ENCODE measurements at places on chromosomes 6 and 20.

DNA sequence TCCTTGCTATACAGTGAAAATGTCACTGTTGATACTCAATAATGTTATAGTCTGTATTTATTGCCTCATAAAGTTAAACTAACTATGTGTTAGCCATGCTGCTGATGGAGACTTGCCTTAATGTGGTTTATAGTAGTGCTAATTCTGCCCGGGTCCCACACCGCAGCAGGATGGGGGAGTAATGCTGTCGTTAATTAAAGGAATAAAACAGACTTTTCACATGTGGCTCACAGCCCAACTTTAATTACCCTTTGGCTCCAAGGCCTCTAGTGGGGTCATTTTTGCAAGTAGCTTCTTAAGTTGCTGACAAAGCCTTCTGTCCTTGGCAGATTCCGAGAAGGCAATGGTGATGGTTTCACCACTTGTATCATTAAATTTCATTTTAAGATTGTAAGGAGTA, 634.3 kb downstream of the TBC1D32 start:
- no peak for DNase-seq

DNA sequence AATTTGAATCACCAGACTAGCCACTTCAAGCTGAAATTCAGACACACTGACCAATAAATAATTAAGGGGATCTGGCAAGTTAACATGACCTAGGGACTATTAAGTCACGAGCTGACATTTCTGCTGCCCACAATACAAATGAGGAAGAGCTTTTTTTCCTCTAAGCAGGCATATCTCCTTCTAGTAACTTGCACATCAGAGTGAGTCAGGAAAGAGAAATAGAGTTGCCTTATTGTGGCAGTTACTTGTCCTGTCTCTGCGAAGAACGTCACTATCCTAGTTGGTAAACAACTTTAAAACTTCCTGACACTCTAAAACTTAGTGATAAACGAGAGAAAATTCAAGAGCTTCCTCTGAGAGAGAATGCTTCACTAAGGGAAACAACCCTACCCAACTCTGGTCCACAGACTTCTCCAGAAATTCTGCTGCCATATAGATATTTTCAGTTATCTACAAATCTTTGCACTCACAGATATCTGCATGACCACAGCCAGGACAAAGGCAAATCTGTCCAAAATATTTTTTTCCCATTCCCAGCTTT, 4.2 kb downstream of the PLA2G7 start:
- DNase-seq = no peak

GRCh38 chr20:4234128-4234527, 218.8 kb upstream of the RNF24 start:
- DNase-seq = no peak

DNA sequence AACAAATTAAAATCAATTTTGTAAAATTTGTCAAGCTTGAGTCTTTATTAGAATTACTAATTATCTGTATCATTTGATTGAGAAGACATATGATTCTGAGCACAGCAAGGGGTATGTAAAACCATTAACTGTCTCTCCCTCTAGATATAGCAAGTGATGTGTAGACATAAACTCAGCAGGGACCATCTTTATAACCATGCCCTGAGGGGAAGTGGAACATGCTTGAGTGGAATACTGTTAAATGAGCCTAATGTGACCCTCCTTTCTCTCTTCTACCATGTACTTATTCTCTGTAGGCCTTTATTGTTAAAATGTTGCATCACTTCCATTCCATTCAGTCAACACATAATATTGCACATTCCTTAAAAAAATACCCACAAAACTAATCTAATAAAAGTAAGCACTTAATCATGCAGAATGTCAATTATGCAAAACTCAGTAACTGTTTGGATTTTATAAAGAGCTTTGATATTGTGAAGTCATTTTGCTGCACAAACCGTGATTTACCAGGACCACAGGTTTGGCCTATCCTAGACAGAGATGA, 896.6 kb upstream of the MANEA start:
- DNase-seq = no peak

DNA sequence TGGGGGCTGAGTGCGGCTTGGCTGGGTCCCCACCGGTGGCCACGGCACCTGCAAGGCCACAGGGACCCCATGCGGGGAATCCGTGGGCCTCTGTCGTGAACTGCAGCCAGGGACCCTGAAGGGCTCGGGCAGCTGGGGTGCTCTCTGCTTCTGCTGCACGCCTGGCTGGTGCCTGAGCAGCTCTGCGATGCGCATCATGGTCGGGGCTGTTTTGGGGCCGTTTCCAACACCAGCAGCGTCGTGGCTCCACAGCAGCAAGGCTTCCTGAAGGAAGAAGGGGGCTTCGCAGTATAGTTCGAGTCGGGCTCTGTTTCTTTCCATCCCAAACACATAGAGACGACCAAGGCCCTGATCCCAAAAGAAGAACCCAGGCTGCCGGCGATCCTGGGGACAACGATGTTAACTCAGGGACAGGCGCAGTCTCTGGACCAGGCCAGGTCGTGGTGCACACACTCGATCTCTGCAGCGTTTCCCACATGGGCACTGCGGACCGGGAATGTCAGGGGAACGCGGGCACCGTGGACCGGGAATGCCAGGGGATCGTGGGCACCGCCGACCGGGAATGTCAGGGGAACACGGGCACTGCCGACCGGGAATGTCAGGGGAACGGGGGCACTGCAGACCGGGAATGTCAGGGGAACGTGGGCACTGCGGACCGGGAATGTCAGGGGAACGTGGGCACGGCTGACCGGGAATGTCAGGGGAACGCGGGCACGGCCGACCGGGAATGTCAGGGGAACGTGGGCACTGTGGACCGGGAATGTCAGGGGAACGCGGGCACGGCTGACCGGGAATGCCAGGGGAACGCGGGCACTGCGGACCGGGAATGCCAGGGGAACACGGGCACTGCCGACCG, 36.8 kb upstream of the BHLHE23 start:
- DNase-seq = no peak

GRCh38 chr20:32580970-32581838, 3.9 kb downstream of the NOL4L start:
- DNase-seq = no peak

GRCh38 chr6:49776444-49776843, 10.6 kb downstream of the PGK2 start:
- no peak for DNase-seq

GRCh38 chr20:43379239-43379917, 78.3 kb upstream of the SRSF6 start:
- DNase-seq = no peak

GRCh38 chr20:48740292-48740649, 87.5 kb downstream of the PREX1 start:
- no peak for DNase-seq

DNA sequence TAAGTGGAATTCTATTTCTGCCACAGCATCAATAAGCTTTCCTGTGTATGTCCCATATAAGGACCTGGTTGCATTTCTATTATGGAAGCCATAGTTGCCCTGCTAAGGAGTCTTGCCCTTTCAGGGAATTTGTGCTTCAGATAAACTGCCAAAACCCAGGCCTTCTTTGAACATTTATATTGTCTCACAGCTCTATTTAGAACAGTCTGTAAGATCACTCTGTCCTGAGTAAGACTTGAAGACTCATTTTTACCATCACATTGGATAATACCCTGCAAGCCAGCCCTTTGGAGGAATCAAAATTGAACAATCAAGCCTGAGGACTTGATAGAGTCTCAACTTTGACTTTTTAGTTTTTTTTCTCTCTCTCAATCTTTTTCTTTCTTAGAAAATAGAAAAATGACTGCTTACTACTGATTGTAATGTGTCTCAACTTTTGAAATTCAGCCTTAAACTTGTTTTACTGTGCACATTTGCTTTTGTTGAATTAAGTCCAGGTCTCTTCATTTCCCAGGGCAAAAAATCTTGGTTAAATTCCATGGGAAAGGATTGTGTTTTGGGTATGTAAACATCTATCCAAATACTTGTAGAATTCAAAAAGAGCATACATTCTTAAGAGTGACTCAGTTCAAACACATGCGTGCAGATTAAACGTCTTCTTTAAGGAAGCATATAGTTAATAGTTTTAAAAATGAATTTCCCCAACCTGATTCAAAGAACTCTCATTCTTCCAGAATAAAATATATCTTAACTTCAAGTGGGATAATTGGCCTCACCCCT, 91.2 kb downstream of the PLCB1 start:
- DNase-seq = no peak

DNA sequence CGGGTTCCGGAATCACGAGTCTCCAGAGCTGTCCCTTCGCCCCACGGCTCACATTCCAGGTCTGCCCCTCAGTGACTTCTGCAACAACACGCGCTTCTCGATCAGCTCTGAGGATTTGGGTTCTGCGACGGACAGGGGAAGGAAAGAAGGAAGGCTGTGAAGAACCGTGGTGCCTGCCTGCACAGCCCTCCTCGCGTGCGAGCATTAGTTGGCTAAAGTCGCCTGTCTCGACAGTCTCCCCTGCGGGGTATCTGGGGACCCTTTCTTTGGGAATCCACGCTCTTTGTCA, 23.1 kb downstream of the VPS52 start:
- no peak for DNase-seq

GRCh38 chr6:26304797-26305640, 60.0 kb upstream of the BTN3A2 start:
- DNase-seq = peak; percentile 66

DNA sequence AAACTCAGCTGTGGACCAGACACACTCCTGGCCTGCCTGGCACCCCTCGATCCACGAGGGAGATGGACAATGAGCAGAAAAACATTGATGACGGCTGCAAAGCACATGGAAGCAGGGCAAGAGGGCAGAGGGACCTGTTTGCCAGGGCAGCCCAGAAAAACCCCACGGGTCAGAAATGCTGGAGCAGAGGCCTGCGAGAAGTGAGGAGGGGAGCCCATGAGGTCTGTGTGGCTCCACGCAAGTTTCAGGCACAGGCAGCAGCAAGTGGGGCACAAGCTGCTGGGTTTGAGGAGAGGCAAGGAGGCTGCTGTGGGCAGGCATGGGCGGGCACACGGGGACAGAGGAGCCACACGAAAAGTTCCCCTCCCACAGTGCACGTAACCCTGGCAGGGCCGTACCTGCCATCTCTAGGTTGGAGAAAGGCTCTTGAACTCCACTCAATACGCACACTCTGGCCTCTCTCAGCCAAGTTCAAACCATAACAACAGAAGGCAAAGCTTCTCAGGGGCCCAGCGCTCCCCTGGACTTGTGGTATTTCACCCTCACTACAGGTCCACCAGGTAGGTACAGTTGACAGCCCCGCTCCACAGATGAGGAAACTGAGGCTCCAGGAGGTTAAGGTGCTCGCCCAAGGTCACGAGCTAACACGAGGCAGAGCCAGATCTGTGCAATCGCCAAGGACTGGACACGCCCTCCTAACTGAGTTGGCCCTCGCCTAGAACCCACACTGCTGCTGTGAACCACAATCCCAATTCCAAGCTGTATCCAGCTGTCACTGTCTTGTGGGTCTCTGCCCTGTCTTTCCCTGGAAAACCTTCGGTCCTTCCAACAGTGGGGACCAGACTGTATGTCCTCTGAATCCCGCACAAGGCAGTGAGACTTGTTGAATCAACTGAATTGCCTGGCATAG, 108.2 kb downstream of the NOL4L start:
- DNase-seq = no peak

DNA sequence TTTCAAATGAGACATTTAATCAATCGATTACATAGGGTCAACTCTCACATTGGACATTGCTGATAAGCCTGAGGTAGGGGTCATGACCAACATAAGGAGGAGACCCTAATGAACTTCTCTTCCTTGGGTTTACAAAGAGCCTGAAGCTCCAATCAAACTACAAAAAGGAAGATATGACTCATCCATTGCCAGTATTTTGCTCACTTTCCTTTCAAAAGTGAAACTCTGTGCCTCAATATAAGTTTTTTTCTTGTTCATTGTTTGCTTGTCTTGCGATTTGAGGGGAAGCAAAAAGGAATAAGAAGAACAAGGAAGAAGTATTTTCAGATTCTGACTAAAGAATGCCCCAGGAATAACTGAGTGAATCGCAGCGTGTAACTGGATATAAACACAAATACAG, 38.8 kb upstream of the KHDRBS2 start:
- DNase-seq = no peak

DNA sequence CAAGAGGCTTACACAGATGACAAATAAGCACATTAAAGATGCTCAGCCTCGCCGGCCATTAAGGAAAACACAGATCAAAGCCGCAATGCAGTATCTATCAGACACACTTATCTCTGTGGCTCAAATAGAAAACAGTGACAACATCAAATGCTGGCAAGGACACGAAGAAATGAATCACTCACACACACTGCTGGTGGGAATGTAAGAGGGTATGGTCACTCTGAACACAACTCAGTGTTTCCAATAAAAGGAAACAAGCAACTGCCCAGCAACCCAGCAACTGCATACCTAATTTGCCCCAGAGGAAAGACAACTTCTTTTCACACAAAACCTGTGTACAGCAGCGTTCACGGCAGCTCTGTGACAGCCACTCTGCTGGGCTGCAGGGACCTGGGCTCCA, 155.8 kb downstream of the WDR27 start:
- no peak for DNase-seq

DNA sequence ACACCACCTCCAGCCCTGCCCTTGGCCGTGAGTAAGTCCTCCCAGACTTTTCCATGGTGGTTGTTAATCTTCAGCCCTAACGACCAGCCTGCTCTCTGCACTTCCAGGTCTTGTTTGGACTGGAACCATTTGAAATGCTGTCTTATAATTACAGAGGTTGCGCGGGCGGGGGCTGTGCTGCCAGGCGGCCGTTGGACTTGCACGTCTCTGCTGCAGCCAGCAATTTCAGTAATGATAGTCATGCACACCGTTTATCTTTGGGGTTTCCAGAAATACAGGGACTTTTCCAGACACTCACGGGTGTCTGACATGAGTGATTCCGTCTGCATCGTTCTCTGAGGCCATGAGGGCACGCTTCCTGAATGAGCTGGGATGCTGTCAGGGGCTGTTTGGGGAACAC, 118.2 kb downstream of the BMP7 start:
- DNase-seq = no peak

- no peak for DNase-seq
Observed at GRCh38 chr6:42411406-42411805, 40.3 kb downstream of the TRERF1 start.

DNA sequence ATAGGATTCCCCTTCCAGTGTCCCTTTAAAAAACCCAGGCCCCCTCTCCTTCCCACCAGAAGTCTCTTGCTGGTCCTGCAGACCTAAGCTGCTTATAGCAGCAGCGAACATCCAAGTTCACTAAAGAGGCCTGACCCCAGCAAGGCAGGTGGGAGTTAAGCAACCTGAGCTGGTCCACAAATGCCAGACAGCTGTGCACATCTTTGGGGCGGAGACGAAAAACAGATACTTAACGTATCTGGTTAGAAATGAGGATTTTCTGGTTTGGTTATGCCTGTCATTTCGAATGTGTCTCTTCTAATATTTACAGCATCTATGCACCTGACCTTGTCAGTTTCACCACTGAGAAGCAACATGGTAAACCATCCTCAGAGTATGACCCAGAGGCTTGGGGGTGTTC, 87.8 kb downstream of the SLC2A10 start:
- no peak for DNase-seq

GRCh38 chr6:159939591-159940016, 29.3 kb upstream of the IGF2R start:
- no peak for DNase-seq

DNA sequence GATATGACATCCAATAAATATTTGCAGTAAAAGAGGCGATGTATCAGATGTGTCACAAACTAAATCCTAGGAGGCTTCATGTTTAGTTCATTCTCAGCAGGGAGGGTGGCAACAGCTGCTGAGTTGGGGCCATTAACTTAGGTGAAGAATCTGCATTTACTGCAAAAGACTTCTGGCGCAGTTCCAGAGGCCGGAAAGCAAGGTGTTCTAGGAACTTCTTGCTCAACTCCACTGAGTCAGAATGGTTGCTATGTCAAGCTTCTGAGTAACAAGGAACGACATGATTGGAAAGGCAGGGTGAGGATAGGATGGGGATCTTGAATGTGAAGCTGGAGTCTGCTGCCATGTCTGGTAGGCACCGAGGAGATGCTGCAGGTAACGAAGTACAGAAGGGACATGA, 11.7 kb downstream of the ADNP start:
- peak; percentile 69 for DNase-seq
